ENCODE measurements at places on chromosomes 5 and 9.

DNA sequence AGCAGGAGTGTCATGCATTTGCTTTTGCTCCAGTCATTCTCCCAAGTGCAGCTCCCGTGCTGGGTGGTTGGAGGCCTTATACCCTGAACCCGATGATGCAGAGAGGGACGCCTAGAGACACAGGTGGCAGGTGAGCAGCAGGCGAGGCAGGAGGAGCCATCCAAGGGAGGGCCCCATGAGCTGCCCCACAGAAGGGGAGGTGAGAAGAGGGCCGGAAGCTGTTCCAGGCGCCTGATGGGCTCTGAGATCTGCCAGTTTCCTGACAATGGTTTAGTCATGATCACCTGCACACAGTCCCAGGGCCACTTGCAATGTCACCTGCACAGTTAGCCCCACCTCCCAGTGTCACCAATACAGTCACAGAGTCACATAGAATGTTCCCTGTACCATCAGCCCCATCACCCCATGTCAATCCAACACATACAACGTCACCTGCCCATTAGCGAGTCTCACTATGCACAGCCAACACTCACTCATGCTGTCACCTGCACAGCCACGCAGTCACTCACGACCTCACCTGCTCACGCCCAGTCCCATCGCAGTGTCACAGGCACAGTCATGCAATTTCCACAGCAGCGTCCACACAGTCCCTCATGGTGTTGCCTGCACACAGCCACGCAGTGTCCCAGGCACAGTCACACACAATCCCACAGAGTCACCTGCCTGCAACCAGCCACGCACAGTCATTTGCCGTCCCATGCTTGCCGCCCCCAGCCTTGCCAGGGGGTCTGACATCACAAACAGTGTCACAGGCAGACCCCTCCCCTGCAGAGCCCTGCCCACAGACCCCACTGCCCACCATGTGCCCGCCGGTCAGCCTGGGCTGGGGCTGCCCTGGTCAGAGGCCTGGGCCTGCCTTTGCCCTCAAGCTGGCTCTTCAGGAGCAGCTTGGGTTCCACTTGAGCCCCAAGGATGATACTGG is 113.4 kb downstream of the LHX2 start:
- DNase-seq, result peak; percentile 97

- DNase-seq, result no peak
Measured at GRCh38 chr5:18433336-18433735, 799.1 kb downstream of the TAF11L14 start.

DNA sequence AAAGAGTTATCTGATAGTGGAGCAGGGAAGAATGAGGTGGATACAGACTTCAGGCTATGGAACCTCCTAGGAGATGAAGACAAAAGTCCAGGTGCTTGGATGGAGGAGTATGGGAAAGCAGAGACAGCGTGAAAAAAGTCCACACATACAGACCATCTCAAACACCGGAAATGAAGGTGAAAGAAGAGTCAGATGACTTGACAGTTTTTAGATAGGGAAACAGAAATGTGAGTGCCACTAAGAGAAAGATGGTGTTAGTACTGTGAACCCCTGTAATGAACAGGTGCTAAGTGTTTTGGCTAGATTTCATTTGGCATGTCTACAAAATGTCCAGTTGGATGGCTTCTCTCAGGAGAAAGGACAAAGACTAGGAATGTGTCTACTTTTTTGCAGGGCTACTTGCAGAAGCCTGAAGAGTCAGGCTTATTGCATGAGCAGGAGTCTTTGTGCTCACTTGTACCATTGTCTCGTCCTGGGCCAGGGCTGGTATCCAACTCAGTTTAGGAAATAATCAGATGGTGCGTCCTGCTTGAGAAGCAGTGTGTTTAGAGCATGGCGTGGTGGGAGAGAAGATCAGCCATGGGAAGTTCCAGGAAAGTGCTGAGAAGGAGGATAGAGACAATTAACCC is 90.6 kb upstream of the STARD4 start:
- DNase-seq, result no peak

GRCh38 chr5:74408150-74409043 is 232.1 kb downstream of the ENC1 start:
- peak; percentile 96 for DNase-seq

DNA sequence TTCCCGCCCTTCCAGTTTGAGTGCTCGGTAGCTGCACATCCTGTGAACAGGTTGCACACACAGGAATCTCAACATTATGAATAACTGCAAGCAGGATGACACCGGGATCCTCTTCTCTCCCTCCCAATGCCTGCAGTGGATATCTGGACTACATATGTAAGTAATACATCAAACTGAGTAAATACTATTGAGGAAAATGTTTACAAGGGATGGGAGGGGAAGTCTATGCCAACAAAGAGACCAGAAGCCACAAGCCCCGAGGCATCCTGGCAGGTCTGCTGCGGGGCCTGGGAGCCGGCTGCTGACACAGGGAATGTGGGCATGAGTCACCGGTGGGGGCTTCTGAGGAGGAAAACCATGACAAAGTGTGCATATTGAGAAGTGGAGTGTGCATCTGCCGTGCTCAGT is 8.6 kb upstream of the ANKRD33B start:
- DNase-seq, result peak; percentile 75

DNA sequence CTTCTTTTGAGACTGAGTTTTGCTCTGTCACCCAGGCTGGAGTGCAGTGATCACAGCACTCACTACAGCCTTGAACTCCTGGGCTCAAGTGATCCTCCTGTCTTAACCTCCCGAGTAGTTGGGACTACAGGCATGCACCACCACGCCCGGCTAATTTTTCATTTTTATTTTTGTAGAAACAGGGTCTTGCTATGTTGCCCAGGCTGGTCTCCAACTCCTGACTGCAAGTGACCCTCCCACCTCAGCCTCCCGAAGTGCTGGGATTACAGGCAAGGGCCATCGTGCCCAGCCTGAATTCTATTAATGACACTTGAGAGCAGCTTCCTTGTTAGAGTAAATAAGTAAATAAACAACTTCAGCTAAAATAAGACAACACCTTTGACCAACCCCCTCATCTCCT is 12.3 kb downstream of the ROR2 start:
- DNase-seq, result no peak

- peak; percentile 74 for DNase-seq
Measured at GRCh38 chr5:130141659-130142320, 237.5 kb downstream of the CHSY3 start.

- no peak for DNase-seq
Measured at GRCh38 chr9:69176471-69177171, 2.5 kb downstream of the TJP2 start.

DNA sequence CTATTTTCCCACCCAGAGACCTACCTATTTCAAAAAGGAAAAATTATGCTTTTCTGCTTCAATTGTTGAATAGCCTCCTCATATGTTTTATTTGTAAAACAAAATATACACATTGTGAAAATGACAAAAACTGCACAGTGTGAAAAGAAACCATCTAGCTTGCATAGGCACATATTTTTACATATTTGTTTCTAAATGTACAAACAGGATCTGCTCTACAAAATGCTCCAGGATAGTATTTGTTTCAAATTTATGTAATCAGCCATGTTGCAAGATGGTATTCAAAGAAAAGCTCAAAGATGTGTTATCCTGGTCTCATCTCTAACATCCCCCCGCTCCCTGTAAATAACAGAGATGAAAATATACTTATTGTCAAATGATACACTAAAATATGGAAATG is 366.1 kb upstream of the MPDZ start:
- no peak for DNase-seq

DNA sequence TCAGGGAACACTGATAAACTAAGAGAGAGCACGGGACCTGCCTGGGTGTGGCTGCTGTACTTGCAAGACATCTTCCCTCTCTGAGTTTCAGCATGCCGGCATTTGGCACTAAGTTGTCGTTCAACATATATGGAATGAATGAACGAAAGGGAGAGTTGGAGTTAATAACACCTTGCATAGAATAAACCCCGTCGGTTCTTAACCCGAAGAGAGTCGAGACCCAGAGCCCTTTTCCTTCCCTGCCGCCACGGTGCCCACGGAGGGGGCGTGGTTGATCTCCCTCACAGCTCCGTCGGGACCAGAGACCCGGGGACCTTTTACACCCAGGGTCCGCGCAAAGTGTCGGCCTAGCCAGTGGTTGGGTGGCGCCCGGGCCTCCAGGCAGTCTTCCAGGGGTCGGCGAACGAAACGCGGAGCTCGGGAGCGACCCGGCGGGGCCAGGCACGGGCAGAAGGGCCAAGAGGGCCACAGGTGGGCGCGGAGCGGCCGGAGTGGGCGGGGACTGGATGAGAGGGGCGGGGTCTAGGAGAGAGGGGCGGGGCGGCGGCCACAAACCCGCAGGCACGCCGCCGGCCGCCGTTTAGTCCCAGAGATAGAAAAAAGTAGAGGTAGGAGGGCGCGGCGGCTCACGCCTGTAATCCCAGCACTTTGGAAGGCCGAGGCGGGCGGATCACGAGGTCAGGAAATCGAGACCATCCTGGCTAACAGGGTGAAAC is 735 bp upstream of the RPL26L1 start:
- peak; percentile 92 for DNase-seq

DNA sequence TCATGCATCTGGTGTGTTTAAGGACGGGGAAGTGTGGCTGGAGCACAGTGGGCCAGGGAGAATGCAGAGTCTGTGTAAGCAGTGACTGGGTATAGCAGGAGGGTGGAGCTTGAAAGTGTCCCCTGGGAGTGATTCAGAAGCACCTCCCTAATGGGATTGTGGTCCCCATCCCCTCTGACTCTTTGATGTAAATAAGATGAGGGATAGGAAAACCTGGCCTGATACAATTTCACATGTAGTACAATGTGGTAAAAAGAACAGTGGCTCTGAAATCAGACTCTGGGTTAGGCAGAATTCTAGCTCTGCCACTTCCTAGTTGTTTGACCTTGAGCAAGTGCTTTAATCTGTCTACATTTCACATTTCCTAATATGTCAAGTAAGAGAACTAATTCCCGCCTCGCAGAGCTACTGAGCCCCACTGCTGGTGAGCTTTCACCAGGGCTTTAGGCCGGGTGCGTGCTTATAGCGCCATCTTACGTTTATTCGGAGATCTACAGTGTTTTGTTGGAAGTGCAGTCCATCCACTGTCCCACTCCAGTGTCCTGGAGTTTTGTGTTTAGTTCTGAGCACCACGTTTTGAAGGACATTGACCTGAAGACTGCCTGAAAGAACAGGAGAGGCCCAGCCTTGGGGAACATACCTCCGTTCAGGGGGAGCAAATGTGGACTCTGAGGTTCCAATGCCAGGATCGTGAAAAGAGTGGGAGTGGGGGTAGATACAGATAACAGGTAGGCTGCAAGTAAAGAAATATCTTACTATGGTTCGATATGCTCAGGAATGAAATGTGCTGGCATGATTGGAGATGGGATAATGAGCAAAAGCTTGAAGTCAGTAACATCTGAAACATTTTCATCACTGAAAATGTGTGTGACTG is 51.2 kb upstream of the TESK1 start:
- peak; percentile 73 for DNase-seq

GRCh38 chr9:110975969-110976368 is 62.3 kb downstream of the LPAR1 start:
- DNase-seq, result no peak

GRCh38 chr5:179289756-179290385 is 55.4 kb downstream of the ADAMTS2 start:
- no peak for DNase-seq

Measured in DMS53 (cell line).